ENCODE measurements at places on chromosomes 7 and 10.

GRCh38 chr10:126375926-126376554 lies 12.2 kb downstream of the ADAM12 start:
- no peak for DNase-seq

- no peak for DNase-seq
Observed at GRCh38 chr10:110405380-110405779, 92.3 kb upstream of the DUSP5 start.

DNA sequence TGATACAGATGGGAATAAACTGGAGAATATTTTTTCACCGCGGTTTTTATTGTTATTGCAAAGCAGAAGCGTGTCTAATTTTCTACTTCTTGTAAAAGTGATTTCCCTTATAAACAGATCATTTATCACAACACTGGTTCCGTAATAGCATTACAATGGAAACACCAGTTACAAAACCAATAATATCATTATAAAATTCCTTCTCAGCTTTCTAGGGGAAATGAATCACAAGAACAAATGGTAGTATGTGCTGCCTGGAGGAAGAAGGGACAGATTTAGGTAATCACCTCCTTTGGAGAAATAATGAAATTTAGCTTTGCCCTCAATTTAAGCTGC lies 2.4 kb upstream of the CCDC6 start:
- DNase-seq: no peak

DNA sequence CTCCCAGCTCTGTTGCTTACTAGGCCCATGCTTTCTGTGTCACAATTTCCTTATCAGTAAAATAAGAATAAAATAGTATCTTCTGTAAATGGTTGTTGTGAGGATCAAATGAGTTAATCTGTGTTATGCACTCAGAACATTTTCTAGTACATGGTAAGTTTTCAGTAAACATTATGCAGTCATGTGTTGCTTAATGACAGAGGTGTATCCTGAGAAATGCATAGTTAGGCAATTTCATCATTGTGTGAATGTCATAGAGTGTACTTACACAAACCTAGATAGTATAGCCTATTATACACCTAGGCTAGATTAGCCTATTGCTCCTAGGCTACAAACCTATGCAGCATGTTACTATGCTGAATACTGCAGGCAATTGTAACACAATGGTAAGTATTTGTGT lies 4.4 kb downstream of the PTTG1IP2 start:
- DNase-seq: no peak

DNA sequence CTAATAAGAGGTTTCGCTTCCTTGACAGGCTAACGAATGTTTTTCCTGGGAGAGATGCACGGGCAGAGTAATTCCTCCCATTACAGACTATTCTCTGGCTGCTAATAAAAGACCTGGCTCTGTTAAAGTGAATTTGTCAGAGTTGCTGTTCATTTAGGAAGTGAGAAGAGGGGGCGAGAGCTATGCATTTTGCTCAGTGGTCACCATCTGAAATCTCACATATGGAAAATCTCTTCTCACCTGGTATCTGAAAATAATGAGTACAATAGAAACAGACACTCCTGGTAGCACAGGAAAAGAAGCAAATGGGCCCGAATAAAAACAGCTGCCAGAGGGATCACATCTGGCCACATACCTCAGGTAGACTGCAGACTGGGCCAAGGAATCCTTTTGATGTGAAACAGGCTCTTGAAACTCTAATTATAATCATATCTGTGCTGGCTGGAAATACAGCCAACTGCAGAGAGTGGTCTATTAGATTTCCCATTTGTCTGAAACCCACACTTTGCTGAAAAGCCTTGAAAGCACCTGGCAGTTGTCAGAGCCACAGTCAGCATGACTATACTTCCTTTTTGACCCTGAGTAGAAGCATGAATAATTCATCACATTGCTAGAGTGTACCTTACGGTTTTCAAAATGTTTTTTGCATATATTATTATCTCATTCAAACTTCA lies 33.6 kb downstream of the AOAH start:
- DNase-seq: no peak

- no peak for DNase-seq
Observed at GRCh38 chr7:1673581-1674118, 3.6 kb downstream of the ELFN1 start.

Data from cortex of kidney (tissue), 1 donor.